HEK293T (cell line): ENCODE measurements at places on chromosomes 2 and 18.
A peak's percentile ranks its signal among the peaks of the same experiment; 100 is the strongest.

GRCh38 chr2:167398873-167399272 is 510.6 kb downstream of the XIRP2 start:
- no peak for DNase-seq

DNA sequence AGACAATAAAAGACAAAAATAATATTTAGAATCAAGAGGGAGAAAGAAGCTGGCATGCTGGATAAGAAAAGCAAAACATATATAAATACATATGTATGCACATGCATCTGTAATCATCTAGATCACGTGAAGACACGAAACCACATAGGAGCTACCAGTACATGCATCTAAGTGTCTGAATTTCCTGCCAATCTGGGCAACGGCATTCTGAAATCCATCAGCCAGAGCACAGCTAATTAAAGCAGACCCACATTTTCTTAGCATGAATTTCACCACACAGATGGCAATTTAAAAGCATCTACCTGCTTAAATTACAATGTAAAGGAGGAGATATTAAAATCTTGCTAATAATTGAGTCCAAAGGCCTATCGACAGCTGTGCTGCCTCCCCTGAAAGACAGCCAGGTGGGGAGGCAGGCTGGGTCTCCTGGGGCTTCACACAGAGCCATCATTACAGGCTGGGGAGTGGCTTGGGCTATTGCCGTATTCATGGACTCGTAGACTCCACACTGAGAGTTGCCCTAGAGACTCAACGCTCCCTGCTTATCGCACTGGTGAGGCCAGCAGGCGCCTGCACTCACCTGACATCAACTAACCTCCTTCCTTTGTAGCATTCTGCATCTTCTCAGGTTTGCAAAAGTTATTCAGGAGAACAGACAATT is 272.5 kb upstream of the PXDN start:
- no peak for DNase-seq

DNA sequence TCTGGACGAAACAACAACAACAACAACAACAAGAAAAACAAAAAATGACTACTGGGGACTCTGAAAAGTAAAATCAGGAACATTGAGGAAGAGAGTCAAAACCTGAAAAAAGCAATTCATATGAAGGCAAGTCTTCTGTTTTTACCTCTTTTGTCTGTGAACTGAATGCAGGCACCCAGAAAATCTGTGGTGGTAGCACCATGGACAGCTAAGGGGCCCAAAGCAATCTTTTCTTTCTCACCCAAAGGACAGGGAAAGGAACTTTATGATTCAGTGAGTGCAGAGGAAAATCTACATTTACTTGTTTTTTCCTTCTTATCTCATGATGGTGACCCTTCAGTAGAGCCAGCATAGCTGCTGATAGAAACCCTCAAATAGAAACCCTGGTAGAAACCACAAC is 10.4 kb downstream of the ALK start:
- no peak for DNase-seq

DNA sequence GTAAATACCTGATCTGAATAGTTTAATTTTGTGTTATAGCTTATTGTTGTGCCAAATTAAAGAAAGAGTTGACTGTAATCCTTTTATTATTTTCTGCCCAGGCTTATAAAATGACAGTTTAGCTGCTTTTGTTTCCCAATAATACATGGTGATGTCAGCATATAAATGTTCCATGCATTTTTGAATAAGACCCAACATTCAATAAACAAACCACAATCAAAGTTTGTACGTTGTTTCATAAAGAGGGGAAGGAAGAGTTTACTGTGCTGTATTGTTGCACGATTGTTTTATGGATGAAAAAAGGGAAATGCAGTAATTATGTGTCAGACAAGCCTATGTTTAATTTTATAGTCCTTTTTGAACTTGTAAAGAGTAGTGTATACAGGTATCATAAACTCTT is 177.2 kb upstream of the SCN7A start:
- DNase-seq, result no peak

DNA sequence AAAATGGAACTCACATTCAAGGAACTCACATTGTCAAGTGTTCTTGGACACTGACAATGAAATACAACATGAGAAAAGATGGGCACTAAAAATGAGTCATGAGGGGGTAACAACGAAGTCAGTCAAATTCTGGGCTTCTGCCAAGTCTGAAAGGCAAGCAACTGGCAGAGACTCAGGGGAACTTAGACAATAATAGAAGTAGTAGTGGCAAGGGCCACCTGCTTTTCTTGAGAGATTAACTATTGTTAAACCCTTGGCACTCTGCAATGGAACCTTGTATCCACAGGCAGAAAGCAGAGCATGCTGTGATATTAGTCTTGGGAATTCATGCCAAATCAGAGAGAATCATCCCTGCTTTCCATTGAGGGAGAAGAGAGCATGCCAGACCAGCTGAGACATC is 382.6 kb upstream of the CDH2 start:
- no peak for DNase-seq

DNA sequence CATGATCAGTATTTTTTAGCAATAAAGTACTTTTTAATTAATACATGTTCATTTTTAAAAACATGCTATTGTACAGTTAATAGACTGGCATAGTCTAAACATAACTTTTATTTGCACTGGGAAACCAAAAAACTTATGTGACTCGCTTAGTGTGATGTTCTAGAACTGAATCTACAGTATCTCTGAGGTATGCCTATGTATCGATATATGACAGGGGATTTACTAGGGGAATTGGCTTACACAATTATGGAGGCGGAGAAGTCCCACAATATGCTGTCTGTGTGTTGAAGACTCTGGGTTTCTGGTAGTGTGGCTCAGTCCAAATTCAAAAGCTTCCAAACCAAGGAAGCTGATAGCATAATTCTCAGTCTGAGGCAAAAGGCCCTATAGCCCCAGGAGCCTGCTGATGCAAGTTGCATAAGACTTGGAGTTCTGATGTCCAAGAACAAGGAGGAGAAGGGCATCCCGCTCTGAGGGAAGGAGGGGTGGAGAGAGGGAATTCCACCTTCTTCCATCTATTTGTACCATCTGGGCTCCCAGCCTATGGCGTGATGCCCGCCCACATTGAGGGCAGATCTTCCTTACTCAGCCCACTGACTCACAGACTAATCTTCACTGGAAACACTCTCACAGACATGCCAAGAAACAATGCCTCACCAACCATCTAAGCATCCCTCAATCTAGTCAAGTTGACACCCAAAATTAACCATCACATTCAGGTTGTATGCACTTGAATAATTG is 27.5 kb downstream of the ZNF638 start:
- no peak for DNase-seq

GRCh38 chr18:46427216-46427995 is 229.6 kb downstream of the LOXHD1 start:
- DNase-seq, result no peak

DNA sequence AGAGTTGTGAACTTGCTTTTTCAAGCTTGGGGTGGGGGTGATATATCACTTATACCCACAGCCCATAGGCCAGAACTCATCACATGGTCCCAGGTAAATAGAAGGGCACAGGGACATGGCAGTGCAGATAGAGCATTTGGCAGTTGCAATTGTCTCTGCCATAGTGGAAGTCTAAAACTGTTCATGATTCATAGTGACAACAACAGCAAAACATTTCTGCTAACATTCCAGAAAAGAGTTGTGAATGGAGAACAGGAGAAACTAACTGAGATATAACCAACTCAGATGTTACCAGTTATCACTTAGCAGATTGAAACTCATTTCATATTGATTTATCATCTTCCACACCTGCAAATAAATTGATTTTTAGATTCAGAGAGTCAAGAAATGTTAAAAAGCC is 278.6 kb upstream of the KYNU start:
- no peak for DNase-seq

- no peak for DNase-seq
Observed at GRCh38 chr2:127087791-127088495, 19.0 kb downstream of the BIN1 start.

DNA sequence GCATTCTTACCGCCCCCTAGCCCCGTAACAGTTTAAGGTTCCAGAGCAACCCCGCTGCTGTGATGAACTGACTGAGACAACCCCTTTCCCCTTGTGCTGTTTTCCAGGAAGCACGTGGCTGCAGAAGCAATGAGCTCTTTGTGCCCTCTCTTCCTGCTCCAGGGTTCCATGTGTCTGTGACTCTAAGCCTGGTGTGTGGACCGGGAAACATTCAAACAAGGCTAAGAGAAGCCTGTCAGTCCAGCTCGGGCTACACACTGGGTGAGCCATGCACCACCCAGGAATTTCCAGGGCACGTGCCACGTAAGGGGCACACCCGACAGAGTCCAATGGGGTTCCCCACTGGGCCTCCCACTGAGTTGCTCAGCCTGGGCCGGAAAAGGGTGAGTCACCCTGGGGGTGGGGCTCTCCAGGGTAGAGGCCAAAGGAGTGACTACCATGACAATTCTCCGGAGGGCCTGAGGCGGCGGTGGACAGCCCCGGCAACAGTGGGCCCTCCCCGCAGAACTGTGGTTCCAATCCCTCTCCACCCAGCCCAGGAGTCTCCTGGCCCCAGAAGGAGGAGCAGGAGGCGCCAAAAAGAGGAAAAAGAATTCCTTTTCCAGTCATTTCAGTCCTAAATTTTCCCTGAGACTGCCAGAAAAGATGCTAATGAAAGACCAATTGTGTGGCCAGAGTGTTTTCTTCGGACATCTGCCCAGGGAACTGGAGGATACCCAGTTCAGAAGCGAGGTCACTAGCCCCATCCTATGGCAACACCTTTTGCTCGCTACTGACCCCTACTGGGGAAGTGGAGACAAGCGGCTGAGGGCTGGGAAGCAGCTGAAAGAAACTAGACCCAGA is 157.8 kb upstream of the SLC1A4 start:
- peak; percentile 80 for DNase-seq

GRCh38 chr2:191451116-191451515 is 205.9 kb downstream of the MYO1B start:
- DNase-seq, result no peak

DNA sequence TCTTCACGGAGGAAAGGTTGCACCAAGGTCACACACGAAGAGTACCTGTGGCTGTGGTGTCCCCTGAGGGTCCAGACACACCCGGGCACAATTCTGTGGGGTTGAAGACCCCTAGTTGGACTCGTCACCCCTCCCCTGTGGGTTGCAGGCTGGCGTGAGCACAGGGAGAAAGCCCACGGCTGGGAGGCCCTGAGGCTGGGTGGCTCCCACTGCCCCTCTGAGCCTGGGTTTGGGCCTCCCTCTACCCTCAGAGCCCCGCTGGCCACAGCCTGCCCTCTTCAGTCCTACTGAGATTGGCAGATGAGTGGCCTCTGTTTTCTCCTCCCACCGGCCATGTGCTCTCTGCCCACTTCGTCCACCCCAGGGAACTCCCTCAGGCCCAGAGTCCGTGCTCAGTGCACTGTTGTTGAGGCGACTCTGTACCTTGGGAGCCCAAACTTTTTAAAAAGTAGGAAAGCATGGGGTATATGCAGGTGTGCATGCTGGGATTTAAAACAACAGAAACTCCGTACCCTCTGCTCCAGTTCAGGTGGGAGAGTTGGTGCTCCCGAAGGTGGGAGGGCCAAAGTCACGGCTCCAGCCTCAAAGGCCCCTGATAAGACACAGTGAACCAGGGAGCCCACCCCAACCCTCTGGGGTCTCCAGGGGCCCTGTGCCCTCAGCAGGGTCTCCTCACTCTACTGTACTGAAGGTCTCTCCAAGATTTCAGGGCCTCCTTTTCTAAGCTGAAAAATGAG is 19.1 kb downstream of the RAMP1 start:
- DNase-seq, result no peak

GRCh38 chr2:42021464-42021863 is 26.4 kb upstream of the PKDCC start:
- DNase-seq, result no peak

GRCh38 chr2:231937057-231937456 is 10.9 kb upstream of the NPPC start:
- DNase-seq, result no peak

DNA sequence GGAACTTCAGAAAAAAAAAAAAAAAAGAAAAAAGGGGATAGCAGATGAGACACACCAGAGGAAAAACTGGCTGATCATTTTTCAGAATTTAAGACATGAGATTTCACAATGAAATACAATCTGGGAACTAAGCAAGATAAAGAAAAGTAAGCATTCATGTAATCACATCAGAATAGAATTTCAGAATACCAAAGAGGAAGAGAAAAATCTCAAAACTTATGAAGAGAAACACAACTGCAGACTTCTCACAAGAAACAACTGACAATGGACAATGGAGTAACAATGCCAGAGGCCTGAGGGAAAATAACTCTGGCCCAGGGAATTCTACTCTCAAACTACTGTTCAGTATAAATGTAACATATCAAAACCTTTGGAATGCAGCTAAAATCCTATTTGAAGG is 13.2 kb upstream of the RRM2 start:
- DNase-seq, result no peak

DNA sequence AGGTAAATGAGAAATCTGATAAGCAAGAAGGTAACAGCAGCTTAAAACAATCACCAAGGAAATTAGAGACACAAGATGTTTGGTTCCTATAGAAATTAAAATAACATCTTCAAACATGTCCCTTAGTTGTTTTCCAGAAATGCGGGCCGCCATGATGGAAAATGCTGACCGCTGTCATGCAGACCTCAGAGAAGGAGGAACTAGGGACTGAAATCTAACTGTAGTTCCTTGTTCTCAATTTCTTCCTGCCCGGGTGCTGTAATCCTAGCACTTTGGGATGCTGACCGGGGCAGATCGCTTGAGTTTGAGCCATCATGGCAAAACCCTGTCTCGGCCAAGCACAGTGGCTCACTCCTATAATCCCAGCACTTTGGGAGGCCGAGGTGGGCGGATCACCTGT is 51.1 kb downstream of the TEX51 start:
- no peak for DNase-seq

DNA sequence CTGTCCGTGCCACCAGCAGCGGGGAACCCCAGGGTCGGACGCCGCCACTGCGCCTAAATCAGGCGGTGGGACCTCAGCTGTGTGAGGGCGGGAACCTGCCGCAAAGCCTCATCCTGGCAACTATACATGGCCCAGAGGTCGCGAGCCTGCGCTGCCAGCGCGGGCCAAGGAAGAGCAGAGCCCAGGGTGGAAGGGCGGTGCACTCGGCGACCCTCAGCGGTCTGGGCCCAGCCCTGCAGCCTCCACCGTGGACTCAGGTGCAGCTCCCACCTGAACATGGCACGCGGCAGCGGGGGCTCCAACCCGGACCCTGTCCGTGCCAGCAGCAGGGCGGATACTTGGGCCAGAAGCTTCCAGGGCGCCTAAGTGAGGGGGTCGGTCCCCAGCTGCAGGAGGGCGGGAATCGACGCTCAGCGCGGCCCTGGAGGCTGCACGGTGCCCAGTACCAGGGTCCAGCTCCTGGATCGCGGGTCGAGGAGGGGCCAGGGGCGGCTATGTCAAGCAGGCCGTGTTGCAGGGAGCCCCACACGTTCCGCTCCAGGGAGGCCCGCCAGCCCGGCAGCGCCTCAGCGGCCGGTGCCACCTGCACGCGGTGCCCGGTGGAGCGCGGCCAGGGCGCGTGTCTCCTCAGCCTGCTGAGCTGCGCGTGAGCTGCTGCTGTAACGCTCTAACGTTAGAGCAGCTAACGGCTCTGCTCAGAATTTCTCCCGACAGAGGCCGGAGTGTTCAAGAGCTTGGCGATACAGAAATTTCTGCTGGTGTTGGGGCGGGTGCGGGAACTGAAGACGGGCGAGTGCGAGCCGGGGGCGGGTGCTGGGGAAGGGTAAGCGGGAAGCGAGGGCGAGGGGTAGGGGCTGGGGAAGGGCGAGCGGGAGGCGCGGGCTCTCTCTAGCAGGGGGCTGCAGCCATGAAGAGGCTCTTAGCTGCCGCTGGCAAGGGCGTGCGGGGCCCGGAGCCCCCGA is at the start of gene ANKRD30B:
ANKRD30B (plus strand) TSS at position 660 of the 962 bp plus-strand sequence; CDS start at position 908, 248 bp downstream.
- DNase-seq, result no peak
